ENCODE measurements at places on chromosomes 11 and 22.

DNA sequence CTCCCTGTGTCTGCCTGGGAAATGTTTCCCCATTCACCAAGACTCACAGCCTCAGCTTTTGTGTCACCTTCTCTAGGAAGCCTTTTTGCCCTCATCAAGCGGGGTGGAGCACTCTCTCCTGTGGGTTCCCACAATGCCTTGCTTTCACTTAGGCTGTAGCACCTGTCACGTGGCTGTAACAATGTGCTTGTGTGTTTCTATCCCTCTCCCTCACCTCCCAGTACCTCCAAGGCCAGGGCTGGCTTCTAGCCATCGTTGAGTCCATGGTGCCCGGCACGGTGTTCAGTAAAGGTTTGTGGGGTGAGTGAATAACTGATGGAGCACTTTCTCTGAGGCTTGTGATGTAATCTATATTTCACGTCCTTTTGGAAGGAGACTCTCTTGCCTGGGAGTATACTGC, 153.2 kb downstream of the TTC17 start:
- no peak for DNase-seq

- DNase-seq: no peak
These were observed 6.5 kb upstream of the MS4A7 start for GRCh38 chr11:60371854-60372253.

- no peak for DNase-seq
These were observed 3.6 kb downstream of the ZFTA start for GRCh38 chr11:63764679-63765647.

DNA sequence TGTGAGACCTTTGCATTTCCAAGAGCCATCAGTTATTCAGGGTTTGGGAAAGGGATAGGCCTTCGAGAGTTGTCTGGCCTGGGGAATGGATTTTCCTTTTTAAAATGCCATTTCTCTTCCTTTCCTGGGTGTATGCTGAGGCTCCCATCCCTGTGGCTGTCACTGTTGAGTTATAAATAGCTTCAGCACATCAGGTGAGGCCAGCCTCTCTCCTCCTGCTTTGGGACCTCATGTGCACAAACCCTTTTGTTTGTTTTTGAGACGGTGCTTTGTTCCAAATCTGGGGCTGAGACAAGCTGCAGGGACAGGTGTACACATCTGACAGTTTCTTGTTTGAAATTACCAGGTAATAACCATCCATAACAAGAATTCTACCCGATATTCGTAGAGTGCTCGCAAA, 1.3 kb downstream of the TEF start:
- no peak for DNase-seq

GRCh38 chr11:27290261-27291050, 72.6 kb downstream of the CCDC34 start:
- DNase-seq: no peak

DNA sequence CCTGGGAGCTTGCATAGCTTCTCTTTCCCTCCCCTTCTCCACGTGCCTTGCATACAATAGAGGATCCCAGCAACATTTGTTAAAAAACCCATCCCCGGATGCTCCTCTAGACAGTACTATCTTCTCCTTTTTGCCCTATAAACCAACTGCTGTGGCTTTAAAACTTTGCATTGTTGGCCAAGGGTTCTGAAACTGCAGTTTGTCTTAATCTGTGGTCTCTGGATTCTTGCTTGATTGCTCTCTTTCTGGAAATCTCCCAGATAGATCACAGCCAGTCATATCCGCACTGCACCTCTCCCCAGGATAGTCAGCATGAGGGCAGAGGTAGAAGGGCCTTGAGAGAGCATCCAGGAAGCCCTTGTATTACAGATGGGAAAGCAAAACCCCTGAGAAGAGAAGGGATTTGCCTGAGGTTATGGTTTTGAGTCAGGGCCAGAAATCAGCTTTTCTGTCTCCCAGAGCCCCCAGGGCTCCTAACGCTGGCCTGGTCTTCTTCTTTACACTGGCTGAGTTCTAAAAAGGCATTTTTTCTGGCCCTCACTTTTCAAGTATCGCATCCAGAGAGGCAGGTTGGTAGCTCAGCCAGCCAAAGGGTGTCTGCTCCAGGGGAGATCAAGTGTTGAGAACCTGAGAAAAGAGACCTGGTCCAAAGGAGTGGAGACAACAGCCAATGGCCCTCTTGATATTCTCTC, 70.6 kb downstream of the ADM start:
- DNase-seq: no peak

- DNase-seq: no peak
These were observed 10.6 kb downstream of the SELENOM start for GRCh38 chr22:31096657-31097279.

- DNase-seq: no peak
These were observed 84.4 kb downstream of the MTNR1B start for GRCh38 chr11:93053864-93054263.

GRCh38 chr11:13315517-13316432, 38.2 kb downstream of the BMAL1 start:
- DNase-seq: no peak

DNA sequence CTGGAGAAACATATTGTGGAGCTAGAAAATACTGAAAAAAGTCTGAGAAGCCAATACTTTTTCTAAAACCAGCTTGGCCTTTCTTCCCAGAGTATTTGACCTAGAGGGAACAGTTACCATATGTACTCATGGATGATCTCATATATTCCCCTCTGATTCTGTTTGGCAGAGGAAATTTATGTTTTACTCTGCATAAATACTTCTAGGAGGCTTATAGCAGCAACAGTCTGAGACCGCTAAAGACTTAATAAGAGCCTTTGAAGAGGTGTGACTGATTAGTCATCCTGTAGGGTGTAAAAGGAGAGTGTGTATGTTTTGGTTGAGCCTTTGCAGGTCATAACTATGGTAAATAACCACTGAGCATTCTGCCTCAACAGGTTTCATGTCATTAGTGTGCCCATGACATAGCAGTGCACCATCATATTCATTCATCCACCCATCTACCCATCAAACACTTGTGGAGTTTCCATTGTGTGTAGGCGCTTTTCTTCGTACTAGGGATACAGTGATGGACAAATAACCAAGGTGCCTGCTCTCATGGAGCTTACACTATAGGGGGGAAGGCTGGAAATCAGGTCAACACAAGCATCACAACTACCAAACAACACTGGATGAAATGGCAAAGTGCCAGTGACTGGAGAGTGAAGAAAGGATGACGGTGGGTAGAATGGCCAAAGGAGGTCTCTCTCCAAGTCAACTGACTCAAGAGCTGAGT, 44.5 kb downstream of the TRAF6 start:
- DNase-seq: no peak

DNA sequence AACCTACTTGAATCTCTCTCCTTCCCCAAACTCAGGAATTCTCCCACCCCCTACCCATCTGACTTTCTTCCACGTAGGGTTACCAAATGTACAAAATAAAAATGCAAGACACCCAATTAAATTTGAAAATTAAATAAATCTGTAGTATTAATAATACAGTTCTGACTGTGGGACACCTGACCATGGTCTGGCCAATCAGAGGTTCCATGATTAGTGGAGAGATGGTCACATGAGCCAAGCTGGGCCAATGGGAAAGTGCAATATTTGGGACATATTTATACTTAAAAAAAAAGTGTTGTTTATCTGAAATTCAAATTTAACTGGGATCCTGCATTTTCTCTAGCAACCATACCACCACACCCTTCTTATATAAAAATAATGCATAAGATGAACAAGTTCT, 29.8 kb upstream of the ASPHD2 start:
- no peak for DNase-seq

- no peak for DNase-seq
These were observed 13.7 kb downstream of the CYP2D6 start for GRCh38 chr22:42116848-42117424.
